Left ventricle myocardium superior (tissue), 1 donor: ENCODE measurements at places on chromosomes 11 and 22. TPM values are rescaled to one million over a fixed set of nuclear protein-coding genes. Genes with fewer than 3 reads are reported as not detected.
A peak's percentile ranks its signal among the peaks of the same experiment; 100 is the strongest.

GRCh38 chr22:49589301-49589700, 238.4 kb downstream of the BRD1 start:
- no peak for DNase-seq

- peak; percentile 70 for DNase-seq
These were observed 170.2 kb downstream of the BRD1 start for GRCh38 chr22:49657275-49657973.

- DNase-seq, result peak; percentile 68
These were observed 1165.7 kb downstream of the LRRC4C start for GRCh38 chr11:40293655-40294348.

DNA sequence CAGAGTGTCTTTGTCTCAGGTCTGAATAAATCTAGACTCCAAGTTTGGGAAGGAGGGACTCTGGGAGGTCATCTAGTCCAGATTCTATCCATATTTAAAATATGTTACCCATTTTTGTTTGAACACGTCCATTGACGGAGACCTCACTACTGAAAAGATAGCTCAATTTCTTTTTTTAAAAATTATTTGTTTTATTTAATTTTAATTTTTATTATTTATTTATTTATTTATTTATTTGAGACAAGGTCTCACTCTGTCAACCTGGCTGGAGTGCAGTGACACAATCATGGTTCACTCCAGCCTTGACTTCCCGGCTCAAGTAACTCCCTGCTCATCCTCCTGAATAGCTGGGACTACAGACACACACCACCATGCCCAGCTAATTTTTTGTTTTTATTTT, 89.5 kb upstream of the SNX19 start:
- DNase-seq, result no peak

DNA sequence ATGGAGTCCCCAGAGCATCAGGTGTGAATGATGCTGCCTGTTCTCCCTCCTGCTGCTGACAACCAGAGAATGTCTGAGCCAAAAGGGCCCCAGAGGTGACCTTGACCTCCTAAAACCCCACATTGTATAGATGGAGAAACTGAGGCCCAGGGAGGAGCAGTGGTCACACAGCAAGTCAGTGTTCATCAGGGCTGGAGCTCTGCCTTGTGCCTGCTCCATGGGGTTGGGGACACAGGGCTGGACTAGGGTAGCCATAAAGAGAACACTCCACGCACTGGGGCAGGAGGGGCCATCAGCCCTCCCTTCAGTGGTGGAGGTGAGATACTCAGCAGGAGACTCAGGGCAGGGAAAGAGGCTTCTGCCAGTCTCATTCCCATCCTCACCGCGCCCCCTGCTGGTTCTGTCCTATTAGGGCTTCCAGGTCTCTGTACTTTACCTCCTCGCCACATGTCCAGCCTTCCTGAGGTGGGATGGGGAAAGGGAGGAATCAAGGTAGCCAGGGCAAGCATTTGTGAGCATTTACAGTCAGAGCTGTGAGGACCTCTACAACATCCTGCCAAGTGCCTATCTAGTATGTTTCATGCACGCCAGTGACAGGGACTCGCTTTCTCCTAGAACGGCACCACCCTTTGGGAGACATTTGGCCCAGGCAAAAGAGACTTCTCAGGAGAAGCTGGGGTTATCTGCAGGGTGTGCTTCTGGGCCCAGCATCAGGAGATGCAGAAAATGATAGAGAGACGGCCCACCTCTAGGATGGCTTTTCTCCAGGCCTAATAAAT, 43.2 kb downstream of the NEU3 start:
- DNase-seq, result peak; percentile 83

- DNase-seq, result peak; percentile 95
These were observed 16.3 kb downstream of the SDHAF2 start for GRCh38 chr11:61446211-61446651.

DNA sequence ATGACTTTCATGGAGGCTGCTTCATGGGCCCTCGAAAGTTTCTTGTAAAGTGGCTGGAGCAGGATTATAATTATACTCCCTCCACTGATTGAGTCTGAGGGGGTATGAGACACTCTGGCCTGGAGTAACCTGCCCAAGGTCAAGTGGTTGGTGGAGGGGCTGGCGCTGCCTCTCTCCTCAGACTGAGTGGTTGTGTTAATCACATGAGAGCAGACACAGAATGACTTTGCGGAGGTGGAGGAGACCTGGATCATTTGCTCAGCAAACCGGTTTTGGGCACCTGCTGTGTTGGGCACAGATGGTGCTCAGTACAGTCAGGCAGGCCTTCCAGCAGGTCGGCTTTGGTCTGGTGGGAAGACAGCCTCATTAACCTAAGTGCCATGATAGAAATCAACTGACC, 11.8 kb downstream of the BCR start:
- peak; percentile 45 for DNase-seq

- no peak for DNase-seq
These were observed 16.5 kb upstream of the SHISAL1 start for GRCh38 chr22:44329179-44329796.

DNA sequence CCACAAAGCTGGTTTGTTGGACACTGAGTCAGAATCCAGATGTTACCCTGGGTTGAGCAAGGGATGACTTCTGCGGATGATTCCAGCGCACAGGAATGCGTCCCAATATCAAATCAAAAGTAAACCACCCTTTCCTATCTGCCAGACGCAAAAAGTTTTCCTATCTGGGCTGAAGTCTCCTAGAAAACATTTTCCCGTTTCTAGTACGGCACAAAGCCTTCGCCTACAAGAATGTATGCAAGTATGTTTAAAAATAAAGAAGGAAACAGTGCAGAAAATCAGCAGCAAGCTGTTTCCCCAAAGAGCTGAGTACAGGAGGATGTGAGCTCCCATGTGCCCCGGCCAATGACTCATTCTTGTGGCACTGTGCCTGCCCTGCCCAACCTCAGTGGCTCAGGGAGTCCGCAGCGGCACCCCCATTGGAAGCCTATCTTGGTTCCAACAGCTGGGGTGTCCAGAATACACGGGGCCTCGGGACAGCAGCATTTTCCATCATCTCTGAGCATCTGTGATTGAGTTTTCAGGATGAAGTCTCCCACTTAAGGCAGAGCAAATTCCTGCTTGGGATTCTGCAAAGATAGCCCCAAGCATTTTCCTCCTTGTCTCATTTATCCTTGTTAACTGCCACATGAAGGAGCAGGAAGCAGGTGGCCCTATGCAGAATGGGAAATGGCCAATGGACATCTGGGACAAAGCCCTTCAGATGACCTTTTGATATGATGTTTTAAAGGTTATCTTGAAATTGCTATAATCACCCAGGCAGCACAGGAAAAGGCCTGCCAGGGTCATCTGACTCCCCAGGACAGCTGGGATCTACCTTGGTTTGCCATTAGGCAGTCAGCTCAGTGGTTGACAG, 17.5 kb downstream of the KCNJ5 start:
- peak; percentile 81 for DNase-seq

GRCh38 chr11:113683481-113684046, 22.5 kb downstream of the TMPRSS5 start:
- no peak for DNase-seq

DNA sequence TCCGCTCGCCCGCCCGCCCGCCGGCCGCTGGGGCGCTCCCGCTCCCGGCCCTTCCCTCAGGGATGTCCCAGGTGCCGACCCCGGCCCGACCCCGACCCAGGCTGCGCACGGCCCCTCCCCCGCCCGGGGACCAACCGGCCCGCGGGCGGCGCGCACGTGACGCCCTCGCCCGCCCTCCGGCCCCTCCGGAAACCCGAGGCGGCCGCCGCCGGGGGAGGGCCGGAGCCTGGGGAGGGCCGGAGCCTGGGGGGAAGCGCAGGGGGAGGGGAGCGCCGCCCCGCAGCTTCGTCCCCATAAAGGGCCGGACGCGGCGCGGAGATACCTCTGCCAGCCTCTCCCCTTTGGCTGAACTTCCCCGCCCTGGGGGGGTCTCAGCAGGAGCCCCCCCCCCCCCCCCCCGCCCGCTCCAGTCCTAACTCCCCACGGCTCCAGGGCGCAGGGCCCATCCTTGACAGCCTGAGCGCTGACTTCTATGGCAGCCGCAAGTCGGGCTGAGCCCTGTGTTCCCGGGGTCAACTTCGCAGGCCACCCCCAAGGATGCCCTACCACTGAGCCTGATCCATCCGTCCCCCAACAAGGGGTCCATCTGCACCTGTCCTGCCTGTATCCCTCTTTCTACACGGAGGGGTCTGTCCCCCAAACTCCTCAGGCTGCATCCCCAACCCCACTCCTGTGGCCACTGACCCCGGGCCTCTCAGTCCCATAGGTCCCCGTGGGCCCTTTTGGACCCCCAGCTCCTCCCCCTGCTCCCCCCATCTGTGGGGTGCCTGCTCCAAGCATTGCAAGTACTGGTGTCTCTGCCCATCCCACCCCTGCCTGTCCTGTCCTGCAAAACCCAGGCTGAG, at the start of gene MAPK12:
Gene MAPK12, minus strand, starts transcription at position 69 of the 845 bp plus-strand sequence. CDS start 174 bp downstream, outside the sequence.
- peak; percentile 60 for DNase-seq

DNA sequence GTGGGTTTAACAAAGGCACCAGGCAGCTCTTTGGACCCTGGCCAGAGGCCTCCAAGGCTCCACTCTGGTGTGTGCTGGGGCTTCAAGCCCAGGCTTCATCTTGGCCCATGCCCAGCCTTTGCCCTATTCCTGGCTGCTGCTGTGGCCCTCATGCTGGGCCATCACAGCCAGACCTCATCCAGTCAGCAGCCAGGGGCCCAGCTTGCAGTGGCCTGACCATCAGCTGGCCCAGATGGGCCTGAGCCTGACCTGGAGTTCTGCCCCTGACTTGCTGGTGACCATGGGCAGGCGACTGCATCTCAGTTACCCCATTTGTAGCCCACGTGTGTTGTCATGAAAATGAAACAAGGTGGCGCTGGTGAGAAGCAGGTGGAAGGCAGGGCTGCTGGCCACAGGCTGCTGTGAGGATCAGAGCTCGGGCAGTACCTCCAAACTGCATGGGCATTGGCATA, 76.1 kb downstream of the MED15 start:
- DNase-seq, result peak; percentile 77

- no peak for DNase-seq
These were observed 76.7 kb downstream of the FAR1 start for GRCh38 chr11:13745165-13745564.

- DNase-seq, result no peak
These were observed 14.0 kb upstream of the RELT start for GRCh38 chr11:73361953-73362776.

DNA sequence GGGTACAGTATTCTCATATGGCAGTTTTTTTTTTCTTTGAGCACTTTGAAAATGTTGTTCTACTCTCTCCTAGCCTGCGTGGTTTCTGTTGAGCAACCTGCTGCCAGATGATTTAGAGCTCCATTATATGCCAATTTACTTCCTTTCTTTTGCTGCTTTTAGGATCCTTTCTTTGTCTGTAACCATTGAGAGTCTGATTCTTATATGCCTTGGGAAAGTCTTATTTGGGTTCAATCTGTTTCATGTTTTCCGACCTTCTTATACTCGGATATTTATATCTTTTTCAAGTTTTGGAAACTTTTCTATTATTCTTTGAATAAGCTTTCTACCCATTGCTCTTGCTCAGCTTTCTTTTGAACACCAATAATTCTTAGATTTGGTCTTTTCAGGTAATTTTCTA, 138.1 kb upstream of the RAG2 start:
- DNase-seq, result no peak

GRCh38 chr22:37218399-37218770, 6.1 kb upstream of the SSTR3 start:
- DNase-seq, result no peak

GRCh38 chr22:44243761-44244160, 63.0 kb downstream of the PARVG start:
- DNase-seq, result no peak

GRCh38 chr22:30221121-30221992, 25.2 kb downstream of the LIF start:
- DNase-seq, result no peak

GRCh38 chr11:121221496-121222200, 70.9 kb upstream of the SC5D start:
- DNase-seq, result no peak

- no peak for DNase-seq
These were observed 1342.8 kb downstream of the TBC1D22A start for GRCh38 chr22:48105259-48105658.

DNA sequence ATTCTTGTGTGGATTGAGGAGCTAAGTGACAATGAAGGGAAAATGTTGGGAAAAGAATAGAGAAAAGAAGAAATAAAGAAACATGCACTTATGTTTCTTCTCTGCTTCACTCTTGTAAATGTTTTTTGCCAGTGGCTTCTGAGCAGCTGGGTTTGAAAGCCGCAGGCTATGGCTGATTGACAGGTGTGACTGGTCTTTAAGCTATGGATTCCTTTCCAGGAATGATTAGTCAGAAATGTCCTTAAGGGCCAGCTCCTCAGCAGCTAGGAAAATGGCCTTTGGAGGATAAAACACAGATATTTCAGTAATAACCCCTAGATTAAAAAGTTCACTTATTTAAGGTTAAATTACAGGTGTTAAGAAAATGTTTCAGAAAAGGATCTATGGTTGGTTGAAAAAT, 6.5 kb upstream of the USP28 start:
- no peak for DNase-seq

GRCh38 chr11:64887757-64888405, 9.5 kb upstream of the EHD1 start:
- DNase-seq, result peak; percentile 91

DNA sequence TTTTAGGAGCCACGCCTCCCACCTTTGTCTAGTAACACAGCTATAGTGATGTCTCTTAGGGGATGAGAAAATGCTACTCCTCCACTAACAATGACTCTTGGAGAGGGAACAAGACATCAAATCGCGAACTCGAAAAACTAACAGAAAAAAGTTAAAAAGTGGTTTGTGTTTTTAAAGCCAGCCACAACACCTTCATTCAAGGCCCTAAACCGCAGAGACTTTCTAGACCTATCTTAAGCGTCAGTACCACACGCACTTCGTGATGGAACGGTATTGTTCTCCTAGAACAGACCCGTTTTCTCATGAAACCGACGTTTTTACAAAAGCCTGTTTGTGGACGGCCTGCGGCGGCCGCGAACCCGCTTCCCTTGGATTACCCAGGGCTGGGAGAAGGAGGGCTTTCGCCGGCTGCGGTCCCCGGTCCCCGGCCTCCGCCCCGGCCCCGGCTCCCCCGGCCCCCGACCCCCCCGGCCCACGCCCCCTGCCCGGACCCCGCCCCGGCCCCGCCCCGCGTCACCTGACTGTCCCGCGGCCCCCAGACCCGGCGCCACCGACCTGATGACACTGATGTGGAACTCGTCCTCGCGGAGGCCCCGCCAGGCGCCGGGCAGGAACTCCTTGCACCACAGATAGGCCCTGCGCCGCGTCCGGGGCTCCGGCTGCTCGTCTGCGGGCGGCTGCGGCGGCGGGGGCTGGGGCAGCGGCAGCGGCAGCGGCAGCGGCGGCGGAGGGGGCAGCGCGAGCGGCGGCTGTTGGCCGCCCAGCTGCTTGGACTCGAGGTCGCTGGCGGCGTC, 718 bp downstream of the CHKA start:
- DNase-seq, result peak; percentile 75

DNA sequence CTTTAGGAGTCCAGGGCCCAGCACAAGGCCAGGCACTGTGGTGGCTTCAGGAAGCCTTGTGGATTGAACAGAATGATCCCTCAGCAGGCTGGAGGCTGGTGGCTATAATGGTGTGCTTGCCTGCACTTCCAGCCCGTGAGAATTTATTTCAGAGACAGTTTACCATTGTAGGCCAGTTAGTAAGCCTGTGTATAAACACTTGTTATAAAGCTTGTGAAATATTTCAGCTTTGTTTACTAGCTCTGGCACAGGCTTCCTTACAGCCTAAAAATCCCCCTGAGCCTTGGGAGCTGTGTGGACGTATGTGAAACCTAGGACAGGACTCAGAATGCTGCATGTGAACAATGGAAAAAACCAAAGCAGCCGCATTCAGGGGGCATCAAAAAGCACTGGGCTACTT, 26.6 kb upstream of the ACER3 start:
- DNase-seq, result no peak

ABCC8 gene
- 2.1 TPM for total RNA-seq

TMEM191B gene
- total RNA-seq, result 0.59 TPM

YPEL1 gene
- 3.2 TPM for total RNA-seq

PTH gene
- not detected for total RNA-seq

OR52E8 gene
- not detected for total RNA-seq
